ENCODE measurements at places on chromosomes 6 and 20.

DNA sequence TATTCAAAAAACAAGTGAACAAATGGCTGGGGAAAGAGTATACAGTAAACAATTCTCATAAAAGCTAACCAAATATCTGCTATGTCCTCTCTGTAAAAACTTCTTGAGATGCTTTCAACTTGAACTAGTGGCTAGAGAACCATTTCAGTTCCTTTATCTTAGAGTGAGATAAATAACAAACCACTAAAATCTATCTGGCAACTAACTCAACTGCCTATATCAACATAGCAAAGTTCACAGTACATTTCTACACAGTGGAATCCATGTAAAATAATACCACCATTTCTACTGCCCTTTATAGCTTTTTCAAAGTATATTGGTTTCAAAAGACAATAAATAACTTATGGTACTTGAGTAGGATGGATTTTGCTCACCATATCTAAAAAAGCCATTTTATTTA is 95.1 kb downstream of the MMS22L start:
- DNase-seq, result no peak

GRCh38 chr6:24251339-24251738 is 106.5 kb downstream of the DCDC2 start:
- no peak for DNase-seq

DNA sequence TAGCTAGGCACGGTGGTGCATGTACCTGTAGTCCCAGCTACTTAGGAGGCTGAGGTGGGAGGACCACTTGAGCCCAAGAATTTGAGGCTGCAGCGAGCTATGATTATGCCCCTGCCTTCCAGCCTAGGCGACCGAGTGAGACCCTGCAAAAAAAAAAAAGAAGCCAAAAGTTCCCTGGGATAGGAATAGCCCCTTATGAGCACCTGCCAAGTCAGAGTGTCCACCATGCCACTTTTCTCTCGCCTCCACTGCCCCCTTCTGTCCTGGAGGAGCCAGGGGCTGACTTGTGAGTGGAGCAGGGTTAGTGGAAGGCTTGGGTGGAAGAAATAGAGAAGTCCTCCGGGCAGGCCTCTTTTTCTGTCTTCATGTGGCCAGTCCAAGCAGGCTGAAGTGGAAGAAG is 12.1 kb upstream of the DDX27 start:
- no peak for DNase-seq

- peak; percentile 58 for DNase-seq
Measured at GRCh38 chr6:31821301-31822035, 6.1 kb upstream of the HSPA1B start.

GRCh38 chr6:36963451-36964290 is 9.1 kb downstream of the PI16 start:
- DNase-seq, result peak; percentile 48
